ENCODE measurements at places on chromosomes 16 and 17.

GRCh38 chr16:57635266-57636097 is 7.1 kb downstream of the ADGRG1 start:
- DNase-seq, result no peak

DNA sequence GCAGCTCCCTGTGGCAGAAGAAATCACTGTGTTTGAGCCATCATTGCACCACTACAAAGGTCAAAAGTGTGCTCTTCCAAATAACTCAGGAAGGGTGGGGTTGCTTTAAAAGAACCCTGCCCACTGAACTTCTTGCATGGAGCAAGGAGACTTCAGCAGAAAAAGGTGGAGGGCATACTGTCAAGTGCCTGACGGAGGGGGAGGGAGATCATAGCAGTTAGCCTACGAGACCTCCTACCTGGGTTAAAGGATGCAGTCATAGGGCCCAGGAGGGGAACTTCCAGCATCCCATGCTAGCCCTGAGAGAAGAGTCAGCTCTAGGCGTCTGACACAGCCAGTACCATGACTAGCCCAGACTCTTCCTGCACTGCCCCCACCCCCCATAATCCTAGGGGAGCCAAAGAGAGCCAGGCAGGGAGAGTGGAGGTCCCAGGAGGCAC is 45.3 kb upstream of the MSI2 start:
- DNase-seq, result no peak

DNA sequence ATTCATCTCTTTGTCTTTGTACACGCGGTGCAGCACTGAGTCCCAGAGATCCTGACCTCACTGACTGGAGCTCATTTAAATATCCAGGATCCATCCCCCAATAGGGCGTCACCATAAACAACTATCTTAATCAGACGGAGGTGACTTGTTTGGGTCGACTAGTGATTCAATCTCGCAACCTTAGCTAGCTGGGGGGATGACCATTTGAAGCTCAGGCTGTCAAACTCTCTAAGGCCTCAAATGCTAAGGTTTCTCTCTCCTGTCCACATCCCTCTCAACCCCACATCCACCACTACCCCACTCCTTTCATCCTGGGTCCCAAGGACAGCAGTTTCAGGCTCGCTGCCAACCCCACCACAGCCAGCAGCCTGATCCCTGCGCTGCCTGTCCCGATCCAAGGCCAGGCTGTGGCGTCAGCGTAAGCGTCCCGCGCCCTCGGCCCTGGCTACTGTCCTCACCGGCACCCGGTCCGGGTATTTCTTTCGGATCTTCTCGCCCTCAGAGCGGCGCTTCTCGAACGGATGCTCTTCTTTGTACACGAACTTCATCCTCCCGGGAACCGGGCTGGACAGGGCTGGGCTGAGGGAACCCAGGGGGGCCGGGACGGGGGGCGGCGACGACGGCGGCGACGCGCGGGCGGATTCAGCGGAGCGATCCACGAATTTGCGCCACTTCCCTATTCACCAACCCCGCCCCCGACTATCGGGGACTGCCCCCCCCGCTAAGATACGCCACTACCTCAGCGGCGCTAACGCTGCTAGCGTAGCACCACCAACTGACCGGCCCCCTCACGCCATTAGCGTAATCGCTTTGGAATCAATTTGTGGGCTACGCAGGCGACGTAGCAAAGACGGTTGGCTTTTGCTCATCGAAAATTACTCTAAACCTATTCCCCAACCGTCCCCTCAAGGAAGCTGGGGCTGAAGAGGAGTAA is at the start of gene GABARAP:
GABARAP (minus strand) TSS at position 667 of the 934 bp plus-strand sequence; CDS start at position 548, 119 bp downstream.
- peak; percentile 95 for DNase-seq

DNA sequence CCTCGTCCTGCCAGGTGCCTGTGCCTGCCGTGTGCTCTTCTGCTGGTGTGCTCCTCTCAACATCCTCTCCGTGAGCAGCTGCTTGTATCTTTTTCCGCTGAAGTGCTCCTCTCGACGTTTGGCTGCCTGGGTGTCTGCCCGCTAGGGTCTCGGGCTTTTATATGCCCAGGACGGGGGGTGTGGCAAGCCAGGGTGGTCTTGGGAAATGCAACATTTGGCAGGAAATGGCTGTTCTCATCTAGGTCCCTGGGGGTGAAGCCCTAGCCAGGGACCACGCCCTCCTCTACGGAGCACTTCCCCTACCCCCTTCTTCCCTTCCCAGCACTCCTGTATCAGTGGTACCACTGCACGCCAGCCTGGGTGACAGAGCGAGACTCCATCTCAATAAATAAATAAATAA is 49.4 kb downstream of the IQCK start:
- no peak for DNase-seq

GRCh38 chr16:56643080-56643778 is 4.8 kb downstream of the MT1A start:
- DNase-seq, result peak; percentile 90

DNA sequence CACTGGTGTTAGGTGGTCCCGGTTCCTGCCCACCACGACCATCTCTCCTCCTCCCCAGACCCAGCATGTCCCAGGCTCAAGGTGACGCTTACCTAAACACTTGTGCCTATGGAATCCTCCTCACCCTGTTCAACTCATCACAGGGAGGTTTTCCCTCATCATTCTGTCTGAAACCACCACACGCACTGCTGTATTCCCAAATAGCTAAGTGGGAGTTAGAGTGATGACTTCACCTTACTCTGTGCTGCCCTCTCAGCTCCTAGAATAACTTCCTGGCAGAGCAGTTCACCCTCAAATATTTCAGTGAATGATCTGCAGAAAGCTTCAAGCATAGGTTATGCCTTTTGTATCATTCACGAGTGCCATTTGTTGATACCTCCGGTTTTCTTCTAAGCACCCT is 216.5 kb downstream of the CPPED1 start:
- DNase-seq, result no peak

DNA sequence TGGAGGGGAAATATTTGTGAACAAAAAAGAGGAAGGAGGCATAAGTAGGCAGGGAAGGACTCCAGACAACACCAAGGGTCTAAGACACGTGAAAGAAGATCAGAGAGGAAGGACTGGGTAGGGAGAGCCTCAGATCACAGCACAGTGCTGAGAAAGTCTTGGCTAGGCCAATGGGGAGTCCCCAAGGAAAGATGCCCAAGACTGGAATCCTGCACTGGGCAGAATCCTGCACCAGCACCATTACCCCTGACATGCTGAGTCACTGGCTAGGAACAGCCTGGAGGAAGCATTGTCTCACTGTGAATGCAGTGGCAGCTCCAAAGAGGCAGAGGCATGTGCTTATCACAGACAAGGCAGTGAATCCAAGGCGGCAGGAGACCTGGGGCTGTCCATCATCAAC is 19.2 kb downstream of the CLEC19A start:
- no peak for DNase-seq

DNA sequence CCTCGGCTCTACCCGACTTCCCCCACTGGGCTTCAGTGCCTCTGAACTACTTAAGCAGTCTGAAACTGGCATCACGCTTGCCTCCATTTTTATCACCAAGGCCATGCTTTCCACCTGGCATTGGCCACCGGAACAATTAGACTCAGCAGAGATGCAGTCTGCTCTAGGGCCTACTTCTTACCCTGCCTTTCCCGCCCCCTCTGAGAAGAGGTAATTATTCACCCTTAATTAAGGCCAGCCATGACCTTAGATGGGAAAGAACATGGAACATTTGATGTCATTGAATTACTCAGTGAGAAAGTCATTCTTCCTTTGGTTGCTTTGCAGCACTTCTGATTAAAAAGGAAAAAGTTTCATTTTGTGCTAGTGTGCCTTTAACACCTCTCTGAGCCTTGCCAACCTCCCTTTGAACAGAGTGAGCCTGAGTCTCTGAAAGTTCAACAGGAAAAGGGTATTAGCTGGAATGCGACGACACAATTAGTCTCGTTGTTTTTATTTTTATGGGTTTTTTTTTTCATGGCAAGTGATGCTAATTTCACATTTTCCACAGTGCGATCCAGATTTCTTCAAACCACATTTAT is 60.9 kb upstream of the TNRC6A start:
- DNase-seq, result peak; percentile 76

DNA sequence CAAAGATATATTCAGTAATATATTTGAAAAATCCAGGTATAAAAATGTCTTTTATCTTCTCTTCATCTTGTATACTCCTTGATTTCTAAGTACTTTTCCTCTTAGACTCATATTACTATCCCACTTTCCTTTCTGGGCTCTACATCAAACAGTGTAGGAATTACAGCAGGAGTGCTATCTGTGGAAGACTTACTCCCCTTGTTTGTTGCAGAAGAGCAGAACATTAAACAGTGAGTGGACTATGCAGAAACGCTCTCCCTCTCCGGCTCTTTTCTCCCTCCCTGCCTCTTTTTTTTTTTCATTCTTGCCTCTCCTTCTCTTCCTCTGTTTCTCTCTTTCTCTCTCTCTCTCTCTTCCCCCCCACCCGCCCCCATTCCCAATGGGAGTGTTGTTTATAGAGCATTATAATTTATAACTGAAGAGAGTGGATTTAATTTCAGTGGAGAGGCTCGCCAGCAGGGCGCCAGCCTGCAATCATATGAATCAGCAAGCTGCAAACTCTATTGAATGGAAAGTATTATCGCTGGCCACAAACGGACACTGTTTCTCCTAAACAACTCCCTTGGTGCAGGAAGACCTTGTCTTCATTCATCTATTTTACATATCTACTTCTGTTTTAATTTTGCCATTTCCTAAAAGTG is 242.3 kb upstream of the TBX2 start:
- DNase-seq, result no peak

DNA sequence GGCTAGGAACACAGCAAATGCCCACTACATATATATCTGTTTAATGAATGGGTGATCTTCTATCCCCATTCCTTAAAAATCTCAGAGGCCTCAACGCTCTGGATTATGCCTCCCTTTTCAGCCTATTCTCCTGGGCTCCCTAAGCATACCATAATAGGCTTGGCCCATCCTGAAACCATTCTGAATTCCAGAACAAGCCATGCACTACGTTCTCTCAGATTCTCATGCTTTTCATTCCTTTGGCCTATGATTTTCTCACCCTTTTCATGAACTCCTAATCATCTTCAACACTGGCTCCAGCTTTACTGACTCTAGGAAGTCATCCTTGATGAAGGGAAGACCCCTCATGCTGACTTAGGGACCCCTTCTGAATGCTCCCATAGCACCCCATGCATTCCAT is 71.1 kb downstream of the RPGRIP1L start:
- DNase-seq, result no peak

DNA sequence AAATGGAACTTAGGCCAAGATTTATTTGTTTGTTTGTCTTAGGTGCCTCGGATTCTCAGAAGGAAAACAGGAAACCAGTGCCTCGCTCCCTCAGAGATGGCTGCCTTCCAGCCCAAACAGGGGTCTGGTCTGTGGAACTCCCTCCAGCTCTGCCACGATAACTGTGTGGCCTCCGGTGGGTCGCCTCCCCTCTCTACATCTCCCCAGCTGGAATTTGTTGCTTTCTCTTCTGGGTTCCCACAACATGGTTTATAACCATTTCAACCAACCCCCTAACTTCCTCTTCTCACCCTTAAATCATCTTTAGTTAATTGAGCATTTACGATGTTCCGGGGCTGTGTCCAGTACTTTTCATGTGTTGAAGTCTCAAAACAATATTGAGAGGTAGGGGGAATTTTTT is 30.9 kb upstream of the PLLP start:
- no peak for DNase-seq

- no peak for DNase-seq
These were observed 423.9 kb downstream of the WWOX start for GRCh38 chr16:78523212-78523985.

- DNase-seq, result no peak
These were observed 603 bp upstream of the MRTFB start for GRCh38 chr16:14070555-14070876.

- peak; percentile 80 for DNase-seq
These were observed at the start of gene HOXB4 for GRCh38 chr17:48577946-48578615. TSS of gene HOXB4 (minus strand) at chr17:48578350. CDS start at chr17:48578319, 31 bp downstream.

DNA sequence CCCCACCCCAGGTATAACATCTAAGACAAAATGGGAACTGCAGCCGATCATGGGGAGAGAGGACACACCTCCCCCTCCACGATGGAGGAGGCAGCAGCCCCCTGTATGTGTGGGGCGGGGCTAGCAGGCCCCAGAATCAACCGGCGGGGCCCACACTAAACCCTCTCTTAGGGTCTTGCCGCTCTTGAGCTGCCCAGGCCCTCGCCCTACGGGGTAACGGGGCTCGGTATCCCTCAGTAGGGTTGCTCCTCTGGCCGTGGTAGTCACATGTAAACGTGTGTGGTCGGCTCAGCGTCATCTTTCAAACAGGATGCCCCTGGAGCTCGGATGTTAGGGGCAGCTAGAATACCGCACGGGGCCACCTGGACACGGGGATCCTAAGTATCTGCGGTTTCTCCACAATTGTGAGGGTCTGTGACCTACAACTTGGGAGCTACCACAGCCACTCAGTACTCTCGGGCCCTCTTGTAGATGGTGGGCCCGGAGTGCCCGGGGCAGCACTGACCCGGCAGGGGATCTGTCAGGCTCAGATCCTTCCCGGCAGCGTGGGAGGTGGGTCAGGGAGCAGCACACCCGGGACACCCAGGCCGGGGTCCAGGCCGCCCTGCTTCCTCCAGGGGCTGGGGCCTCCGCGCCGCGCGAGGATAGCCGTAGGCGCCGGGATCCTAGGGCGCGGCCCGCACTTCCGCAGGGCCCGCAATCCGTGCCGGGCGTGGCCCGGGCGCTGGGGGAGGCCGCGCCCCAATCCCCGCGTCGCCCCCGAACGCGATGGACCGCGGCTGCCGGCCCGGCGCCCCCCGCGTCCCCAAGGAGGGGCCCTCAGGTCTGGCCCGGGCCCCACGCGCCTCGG is 781 bp downstream of the ARHGDIA start:
- DNase-seq, result peak; percentile 65

GRCh38 chr16:47568351-47568750 is 107.2 kb downstream of the PHKB start:
- no peak for DNase-seq

DNA sequence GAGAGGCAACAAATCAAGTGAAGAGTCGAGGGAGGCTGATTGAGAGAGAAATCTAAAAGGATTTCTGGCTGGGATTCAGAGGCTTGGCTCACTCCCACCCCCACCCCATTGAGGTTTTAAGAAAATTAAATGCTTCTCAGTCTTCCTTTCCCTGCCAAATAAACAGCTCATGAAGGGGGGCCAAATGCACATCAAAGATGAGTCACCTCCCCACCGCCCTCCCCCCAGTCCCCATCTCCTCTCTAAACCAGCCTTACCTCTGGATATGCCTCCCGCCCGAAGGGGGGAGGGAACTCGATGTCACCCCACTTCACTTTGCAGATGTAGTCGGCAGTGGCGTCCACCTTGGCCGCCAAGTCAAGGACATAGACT is 11.6 kb downstream of the ACLY start:
- no peak for DNase-seq

- DNase-seq, result no peak
These were observed 139.0 kb upstream of the TNRC6C start for GRCh38 chr17:77819497-77819896.

GRCh38 chr17:32461853-32462617 is 17.7 kb downstream of the PSMD11 start:
- DNase-seq, result peak; percentile 83

- no peak for DNase-seq
These were observed 48.9 kb downstream of the TEX2 start for GRCh38 chr17:64213995-64214811.
